Body of pancreas (tissue), 4 donors: ENCODE measurements at places on chromosomes 1 and 21. TPM values are rescaled to one million over a fixed set of nuclear protein-coding genes. Genes with fewer than 3 reads are reported as not detected.

GRCh38 chr1:183039985-183040447, 16.8 kb downstream of the LAMC1 start:
- no peaks in the 10 kb centered on the region for H3K36me3 ChIP-seq
- DNase-seq, result no peak
- no peak overlapping the region for H3K27ac ChIP-seq
- H3K4me1 ChIP-seq, result peaks cover 16% of the 10 kb centered on the region
- H3K4me3 ChIP-seq, result no peak overlapping the region
- no peaks in the 10 kb centered on the region for H3K27me3 ChIP-seq

ST6GALNAC5 gene
- 2.6 TPM for total RNA-seq

GRCh38 chr1:20551945-20552727, at the start of gene FAM43B:
Gene FAM43B, plus strand, starts transcription at chr1:20552573. Its CDS starts 401 bp downstream, at chr1:20552974.
- H3K36me3 ChIP-seq, result no peaks in the 10 kb centered on the region
- peaks cover 21% of the 10 kb centered on the region for H3K4me1 ChIP-seq
- peak; percentile 21 for DNase-seq
- H3K27ac ChIP-seq, result no peak within 1 kb of the TSS

DNA sequence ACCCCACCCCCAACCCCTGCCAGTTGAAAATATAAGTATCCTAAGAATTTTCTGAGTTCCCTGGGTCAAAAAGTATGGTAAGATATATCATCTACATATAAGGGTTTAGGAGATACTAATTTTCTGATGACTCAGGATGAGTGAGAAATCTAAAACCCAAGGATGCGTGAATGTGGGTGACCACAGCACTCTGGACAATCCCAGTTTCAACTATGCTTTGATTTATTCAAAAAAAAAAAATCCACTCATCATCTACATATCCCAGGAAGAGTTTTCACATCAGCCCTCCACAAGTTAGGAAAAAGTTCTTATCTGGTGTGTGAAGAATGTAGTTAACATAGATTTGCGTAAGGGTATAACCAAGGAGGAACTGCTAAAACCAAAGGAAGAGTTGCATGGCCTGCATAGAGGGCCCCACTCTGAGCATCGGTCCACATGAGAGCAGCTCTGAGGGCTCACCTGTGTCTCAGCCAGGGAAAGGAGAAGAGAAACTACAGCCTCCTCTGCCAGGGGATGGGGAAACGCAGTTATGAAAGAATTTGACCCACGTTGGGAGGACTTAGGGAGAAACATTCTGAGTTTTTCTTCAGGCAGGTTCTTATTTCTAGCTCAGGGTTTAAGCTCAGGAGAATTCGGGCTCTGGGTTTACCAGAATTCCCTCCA, 18.8 kb downstream of the LAMB3 start:
- no peaks in the 10 kb centered on the region for H3K36me3 ChIP-seq
- H3K4me1 ChIP-seq, result no peaks in the 10 kb centered on the region

GRCh38 chr1:185987611-185988321, 253.6 kb downstream of the HMCN1 start:
- H3K27ac ChIP-seq, result no peak overlapping the region
- no peaks in the 10 kb centered on the region for H3K27me3 ChIP-seq
- H3K36me3 ChIP-seq, result no peaks in the 10 kb centered on the region
- DNase-seq, result no peak

DNA sequence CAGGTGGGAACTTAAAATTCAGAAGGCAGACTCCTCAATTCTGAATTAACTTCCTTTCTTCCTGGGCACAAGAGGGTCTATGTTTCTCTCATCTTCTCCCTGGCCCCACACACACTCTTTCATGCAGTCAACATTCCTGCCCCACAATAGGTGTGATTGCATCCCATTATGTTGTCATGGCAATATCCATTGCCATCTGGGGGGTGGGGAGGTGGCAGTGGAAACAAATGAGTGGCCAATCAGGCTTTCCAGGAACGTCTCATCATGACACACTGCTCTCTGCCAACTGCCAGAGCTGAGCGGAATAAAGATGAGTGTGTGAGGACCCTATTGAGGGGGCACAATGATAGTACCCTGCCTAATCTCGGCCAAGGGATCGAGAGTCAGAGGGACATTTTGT, 80.4 kb downstream of the KCND3 start:
- no peaks in the 10 kb centered on the region for H3K4me1 ChIP-seq
- H3K27ac ChIP-seq, result no peak overlapping the region
- H3K4me3 ChIP-seq, result no peak overlapping the region
- no peak for DNase-seq
- H3K36me3 ChIP-seq, result no peaks in the 10 kb centered on the region

DNA sequence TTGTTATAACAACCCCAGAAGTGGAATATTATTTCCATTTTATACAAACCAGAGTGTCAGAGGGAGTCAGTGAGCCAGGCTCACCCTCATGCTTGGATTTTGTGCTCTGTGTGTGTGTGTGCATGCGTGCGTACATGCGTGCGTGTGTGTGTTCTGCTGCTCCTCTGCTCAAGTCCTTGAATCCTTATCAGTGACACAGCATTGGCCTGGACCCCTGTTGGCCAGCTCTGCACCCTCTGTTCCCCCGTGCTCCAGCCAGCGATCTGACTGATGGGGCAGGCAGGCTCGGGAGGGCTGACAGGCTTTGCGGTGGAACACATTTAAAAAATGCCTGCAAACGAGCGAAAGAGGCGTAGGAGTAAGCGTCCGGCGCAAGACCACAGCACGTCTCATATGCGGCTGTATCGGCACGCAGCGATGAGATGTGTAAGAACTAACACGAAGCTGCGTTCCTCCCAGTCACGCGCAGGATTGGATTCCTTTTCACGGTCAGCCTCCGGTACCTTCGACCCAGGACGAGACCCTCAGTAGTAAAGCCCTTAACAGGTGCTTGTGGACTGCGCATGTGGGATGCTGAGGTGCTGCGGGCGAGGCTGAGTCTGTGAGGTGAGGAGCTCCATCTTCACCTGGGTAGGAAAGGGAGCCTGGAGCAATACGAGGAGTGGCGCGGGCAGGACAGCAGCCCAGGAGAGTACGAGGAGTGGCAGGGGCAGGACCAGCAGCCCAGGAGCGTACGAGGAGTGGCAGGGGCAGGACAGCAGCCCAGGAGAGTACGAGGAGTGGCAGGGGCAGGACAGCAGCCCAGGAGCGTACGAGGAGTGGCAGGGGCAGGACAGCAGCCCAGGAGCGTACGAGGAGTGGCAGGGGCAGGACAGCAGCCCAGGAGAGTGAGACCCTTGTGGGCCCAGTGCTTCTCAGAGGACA, 130.9 kb downstream of the GALNT2 start:
- no peaks in the 10 kb centered on the region for H3K36me3 ChIP-seq
- peaks cover 42% of the 10 kb centered on the region for H3K4me1 ChIP-seq
- H3K27ac ChIP-seq, result no peak overlapping the region
- H3K4me3 ChIP-seq, result no peak overlapping the region
- DNase-seq, result no peak
- no peaks in the 10 kb centered on the region for H3K27me3 ChIP-seq

- no peaks in the 10 kb centered on the region for H3K36me3 ChIP-seq
- no peaks in the 10 kb centered on the region for H3K4me1 ChIP-seq
- no peak for DNase-seq
- H3K27ac ChIP-seq, result no peak overlapping the region
- H3K27me3 ChIP-seq, result no peaks in the 10 kb centered on the region
Measured at GRCh38 chr1:231972111-231972445, 345.5 kb downstream of the DISC1 start.

NME7 gene
- total RNA-seq, result 23.9 TPM

GRCh38 chr1:201108614-201109013, 3.6 kb downstream of the CACNA1S start:
- H3K27me3 ChIP-seq, result no peaks in the 10 kb centered on the region
- no peaks in the 10 kb centered on the region for H3K36me3 ChIP-seq
- H3K4me1 ChIP-seq, result peaks cover under 1% of the 10 kb centered on the region
- H3K4me3 ChIP-seq, result no peak overlapping the region
- DNase-seq, result no peak
- H3K27ac ChIP-seq, result no peak overlapping the region

DNA sequence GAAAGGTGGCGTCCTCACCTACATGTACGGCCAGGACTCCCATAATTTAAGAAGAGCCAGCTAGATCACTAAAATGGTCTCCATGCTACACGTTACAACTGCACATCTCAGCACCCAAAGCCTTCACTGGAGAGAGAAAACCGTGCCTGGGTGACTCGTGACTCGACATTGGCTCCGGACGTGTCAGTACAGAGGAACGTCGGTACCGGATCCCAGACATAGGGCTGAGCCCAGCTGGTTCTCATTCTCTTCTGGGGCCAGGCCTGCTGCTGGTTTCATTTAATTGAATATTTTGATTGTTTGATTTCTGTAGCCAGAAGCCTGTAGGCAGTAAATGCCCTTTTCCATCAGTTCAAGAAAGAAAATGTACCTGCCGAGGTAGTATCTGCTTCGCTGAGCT, 93.1 kb downstream of the HHIPL2 start:
- no peak overlapping the region for H3K27ac ChIP-seq
- no peak overlapping the region for H3K4me3 ChIP-seq
- DNase-seq, result no peak
- H3K27me3 ChIP-seq, result no peaks in the 10 kb centered on the region

IL10 gene
- total RNA-seq, result not detected

GRCh38 chr1:176847052-176847451, 317.5 kb downstream of the ASTN1 start:
- H3K27me3 ChIP-seq, result no peaks in the 10 kb centered on the region
- no peak overlapping the region for H3K4me3 ChIP-seq
- no peaks in the 10 kb centered on the region for H3K36me3 ChIP-seq
- no peaks in the 10 kb centered on the region for H3K4me1 ChIP-seq
- H3K27ac ChIP-seq, result no peak overlapping the region

DNA sequence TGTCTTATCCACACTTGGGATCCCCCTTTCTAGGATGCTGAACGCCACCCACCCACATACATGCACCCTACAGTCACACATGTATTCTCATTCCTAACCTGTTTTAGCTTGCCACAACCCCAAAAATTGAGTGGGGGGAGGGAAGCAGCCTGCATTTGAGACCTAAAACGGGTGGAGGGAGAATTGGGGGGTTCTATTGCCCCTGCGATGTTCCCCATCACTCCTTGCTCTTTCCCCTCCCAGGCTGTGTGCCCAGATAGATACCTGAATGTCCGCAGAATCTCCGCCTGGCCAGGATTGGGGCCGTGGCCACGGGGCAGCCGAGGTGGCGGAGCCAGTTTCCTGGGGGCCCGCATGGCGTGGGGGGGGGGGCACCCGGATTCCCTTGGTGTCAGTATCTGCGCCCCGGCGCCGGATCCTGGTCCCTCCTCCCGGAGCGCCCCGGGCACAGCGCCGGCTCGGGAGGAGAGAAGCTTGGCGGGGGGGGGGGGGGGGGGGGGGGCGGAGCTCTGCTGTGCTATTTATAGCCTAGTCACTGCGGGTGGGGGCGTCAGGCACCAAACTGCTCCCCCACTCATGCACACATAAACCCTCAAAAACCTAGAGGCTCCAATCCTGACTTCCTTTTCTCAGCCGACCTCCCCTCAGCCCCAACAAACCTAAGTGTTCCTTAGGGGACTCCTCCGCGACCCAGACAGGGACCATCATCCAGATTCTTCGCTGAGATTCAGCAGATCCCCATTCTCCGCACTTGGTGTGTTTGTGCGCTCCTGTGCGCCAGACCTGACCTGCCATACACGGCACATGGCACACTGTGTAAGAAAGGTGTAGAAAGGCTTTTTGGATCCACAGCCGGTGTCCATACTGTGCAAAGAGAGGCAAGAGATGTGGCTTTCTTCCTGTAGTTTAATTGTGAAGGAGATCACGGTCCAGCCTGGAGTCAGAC, 1.9 kb downstream of the ANKRD34A start:
- H3K27me3 ChIP-seq, result no peaks in the 10 kb centered on the region
- H3K27ac ChIP-seq, result peak overlapping the region; percentile 90
- DNase-seq, result no peak
- H3K4me3 ChIP-seq, result no peak overlapping the region
- peaks cover 45% of the 10 kb centered on the region for H3K4me1 ChIP-seq
- no peaks in the 10 kb centered on the region for H3K36me3 ChIP-seq

GRCh38 chr1:33718186-33718585, 145.7 kb upstream of the HMGB4 start:
- no peak overlapping the region for H3K4me3 ChIP-seq
- H3K4me1 ChIP-seq, result no peaks in the 10 kb centered on the region
- no peak for DNase-seq
- H3K27ac ChIP-seq, result no peak overlapping the region
- no peaks in the 10 kb centered on the region for H3K27me3 ChIP-seq

GRCh38 chr1:61337981-61338848, 255.9 kb downstream of the NFIA start:
- DNase-seq, result peak; percentile 82
- peaks cover 41% of the 10 kb centered on the region for H3K4me1 ChIP-seq
- peak overlapping the region; percentile 79 for H3K27ac ChIP-seq
- H3K27me3 ChIP-seq, result no peaks in the 10 kb centered on the region
- H3K4me3 ChIP-seq, result no peak overlapping the region

- peaks cover 50% of the 10 kb centered on the region for H3K4me1 ChIP-seq
- peak; percentile 24 for DNase-seq
- no peak overlapping the region for H3K4me3 ChIP-seq
- peak overlapping the region; percentile 63 for H3K27ac ChIP-seq
- no peaks in the 10 kb centered on the region for H3K27me3 ChIP-seq
Measured at GRCh38 chr1:67579623-67580394, 105.2 kb upstream of the GADD45A start.

PIK3C2B gene
- total RNA-seq, result 11.4 TPM

- no peak overlapping the region for H3K4me3 ChIP-seq
- H3K4me1 ChIP-seq, result no peaks in the 10 kb centered on the region
- peaks cover 6% of the 10 kb centered on the region for H3K27me3 ChIP-seq
- DNase-seq, result no peak
Measured at GRCh38 chr21:40231979-40232378, 364.7 kb downstream of the PCP4 start.

CELA3B gene
- total RNA-seq, result 12,815 TPM

SLC45A1 gene
- total RNA-seq, result not detected

DNA sequence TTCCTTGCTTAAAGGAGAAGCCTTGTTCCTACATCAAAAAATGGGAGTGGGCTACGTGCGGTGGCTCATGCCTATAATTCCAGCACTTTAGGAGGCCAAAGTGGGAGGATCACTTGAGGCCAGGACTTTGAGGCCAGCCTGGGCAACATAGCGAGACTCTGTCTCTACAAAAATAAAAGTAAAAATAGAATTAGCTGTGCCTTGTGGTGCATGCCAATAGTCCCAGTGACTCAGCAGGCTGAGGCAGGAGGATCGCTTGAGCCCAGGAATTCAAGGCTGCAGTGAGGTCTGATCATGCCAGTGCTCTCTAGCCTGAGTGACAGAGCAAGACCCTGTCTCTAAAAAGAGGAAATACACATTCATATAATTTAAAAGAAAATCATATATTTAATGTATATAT, 127.1 kb downstream of the C1orf21 start:
- no peaks in the 10 kb centered on the region for H3K27me3 ChIP-seq
- no peak overlapping the region for H3K4me3 ChIP-seq
- H3K4me1 ChIP-seq, result peaks cover 37% of the 10 kb centered on the region
- peak; percentile 55 for DNase-seq
- H3K36me3 ChIP-seq, result no peaks in the 10 kb centered on the region
- H3K27ac ChIP-seq, result peak overlapping the region; percentile 27

CR1L gene
- total RNA-seq, result not detected
